Activated naive CD4-positive, alpha-beta T cell treated with anti-CD3 and anti-CD28 coated beads for 36 hours (primary cell): ENCODE measurements at places on chromosomes 7 and 10. TPM values are rescaled to one million over a fixed set of nuclear protein-coding genes. Genes with fewer than 3 reads are reported as not detected.

DNA sequence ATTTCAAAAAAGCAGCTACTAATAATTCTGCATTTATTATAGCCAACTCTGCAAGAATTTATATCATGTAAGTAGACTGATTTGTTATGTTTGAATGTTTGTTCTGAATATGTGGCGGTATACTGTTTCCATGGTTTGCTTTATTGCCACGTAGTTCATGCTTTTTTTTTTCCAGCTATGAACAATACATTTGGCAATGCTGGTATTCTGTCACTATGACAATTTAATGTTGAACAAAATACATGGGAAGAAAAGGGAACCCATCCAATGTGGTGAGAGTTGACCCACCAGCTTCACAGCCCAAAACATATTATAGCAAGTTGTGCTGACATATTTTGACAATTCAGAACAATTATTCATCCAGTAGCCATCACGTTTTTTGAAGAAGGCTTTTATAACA, 145.6 kb downstream of the CCDC71L start:
- no peak overlapping the region for H3K4me3 ChIP-seq
- DNase-seq, result no peak
- no peaks in the 10 kb centered on the region for H3K36me3 ChIP-seq
- H3K27ac ChIP-seq, result no peak overlapping the region

DNA sequence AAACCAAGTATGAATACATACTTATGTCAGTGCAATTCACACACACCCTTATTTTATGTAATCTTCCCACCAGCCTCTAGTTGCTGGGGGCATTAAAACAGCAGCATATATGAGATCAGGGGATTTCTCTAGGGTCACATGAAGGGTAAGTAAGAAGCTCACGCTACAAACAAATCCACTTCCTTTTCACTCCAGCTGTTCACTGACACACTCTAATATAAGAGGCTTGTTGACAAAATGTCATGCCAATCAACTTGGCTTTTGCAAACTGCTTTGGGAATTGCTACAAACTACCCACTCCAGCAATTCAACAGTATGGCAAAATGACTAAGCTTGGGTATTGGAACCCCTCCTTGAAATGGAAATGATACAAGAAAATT, 10.3 kb downstream of the FAM3C start:
- peaks cover 5% of the 10 kb centered on the region for H3K36me3 ChIP-seq
- H3K27me3 ChIP-seq, result no peaks in the 10 kb centered on the region
- H3K27ac ChIP-seq, result no peak overlapping the region
- no peak overlapping the region for H3K4me3 ChIP-seq
- no peak for DNase-seq

DNA sequence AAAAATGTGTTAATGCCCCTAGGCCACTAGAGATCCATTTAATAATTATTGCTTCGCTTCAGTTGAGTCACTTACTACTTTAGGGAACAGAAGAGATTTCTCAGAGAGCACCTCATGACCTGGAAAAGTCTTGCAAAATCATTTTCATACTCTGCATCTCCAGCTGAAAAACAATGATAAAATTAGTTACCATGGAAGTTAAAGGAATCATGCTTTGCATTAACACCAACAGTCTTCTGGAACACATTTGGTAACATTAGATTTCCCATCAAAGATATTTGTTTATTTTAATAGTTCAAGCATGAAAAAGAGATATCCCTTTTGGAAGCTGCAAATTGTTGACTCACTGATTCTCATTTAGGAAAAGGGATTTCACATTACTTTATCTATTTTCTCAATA, 1.8 kb upstream of the STEAP2 start:
- no peaks in the 10 kb centered on the region for H3K36me3 ChIP-seq
- peaks cover 20% of the 10 kb centered on the region for H3K27me3 ChIP-seq
- H3K4me1 ChIP-seq, result peaks cover 7% of the 10 kb centered on the region
- H3K27ac ChIP-seq, result no peak overlapping the region
- no peak for DNase-seq
- no peak overlapping the region for H3K4me3 ChIP-seq

- peaks cover 2% of the 10 kb centered on the region for H3K4me1 ChIP-seq
- peaks cover 12% of the 10 kb centered on the region for H3K27me3 ChIP-seq
- H3K27ac ChIP-seq, result no peak overlapping the region
- no peak overlapping the region for H3K4me3 ChIP-seq
Observed at GRCh38 chr7:150854066-150855000, 2.0 kb downstream of the AOC1 start.

- H3K27ac ChIP-seq, result no peak overlapping the region
- no peaks in the 10 kb centered on the region for H3K36me3 ChIP-seq
- no peaks in the 10 kb centered on the region for H3K4me1 ChIP-seq
- no peak overlapping the region for H3K4me3 ChIP-seq
Observed at GRCh38 chr7:70040970-70041766, 442.9 kb downstream of the AUTS2 start.

CUZD1 gene
- 0.43 TPM for total RNA-seq
